Uterus (tissue), 4 donors: ENCODE measurements at places on chromosomes 5 and 9. TPM values are rescaled to one million over a fixed set of nuclear protein-coding genes. Genes with fewer than 3 reads are reported as not detected.
A peak's percentile ranks its signal among the peaks of the same experiment; 100 is the strongest.

Gene PCDHB11
- total RNA-seq = 7.6 TPM

Gene LHX3
- not detected for total RNA-seq

Gene MAP3K1
- 17.9 TPM for total RNA-seq

Gene SPATA6L
- total RNA-seq = 0.51 TPM

DNA sequence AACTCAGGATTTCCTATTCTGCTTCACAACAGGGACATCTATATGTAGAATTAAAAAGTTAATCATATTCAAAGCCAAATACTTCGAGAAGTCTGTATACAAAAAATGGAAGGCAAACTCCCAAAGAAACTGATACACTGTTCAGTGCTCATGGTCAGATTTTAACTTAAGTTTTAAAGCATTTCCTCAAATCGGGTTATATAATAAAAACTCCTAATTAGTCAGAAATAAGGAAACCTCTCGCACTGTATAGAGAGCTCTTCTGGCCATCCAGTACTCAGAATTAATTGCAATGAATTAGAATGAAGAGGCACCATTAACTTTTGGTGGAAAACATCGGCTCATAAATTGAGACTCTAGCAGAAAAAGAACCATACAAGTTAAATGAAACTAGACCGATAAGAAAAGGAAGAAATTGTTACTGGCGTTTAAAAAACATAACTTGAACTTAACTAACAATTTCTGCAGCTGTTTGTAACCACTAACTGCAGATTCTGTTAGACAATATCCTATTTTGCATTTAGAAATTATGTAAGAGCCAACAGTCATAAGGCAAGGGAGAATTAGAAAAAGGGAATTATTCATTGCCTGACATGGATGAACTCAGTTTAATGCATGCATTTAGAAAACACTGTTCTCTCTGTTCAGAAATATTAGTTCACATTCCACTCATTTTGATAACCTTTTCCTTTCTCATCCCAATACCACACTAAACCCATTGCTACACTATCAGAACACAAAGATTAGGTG, 96.6 kb downstream of the FNBP1 start:
- H3K27me3 ChIP-seq = no peaks in the 10 kb centered on the region
- H3K36me3 ChIP-seq = no peaks in the 10 kb centered on the region
- no peak for DNase-seq
- peak overlapping the region; percentile 70 for H3K27ac ChIP-seq
- H3K4me1 ChIP-seq = peaks cover 5% of the 10 kb centered on the region

DNA sequence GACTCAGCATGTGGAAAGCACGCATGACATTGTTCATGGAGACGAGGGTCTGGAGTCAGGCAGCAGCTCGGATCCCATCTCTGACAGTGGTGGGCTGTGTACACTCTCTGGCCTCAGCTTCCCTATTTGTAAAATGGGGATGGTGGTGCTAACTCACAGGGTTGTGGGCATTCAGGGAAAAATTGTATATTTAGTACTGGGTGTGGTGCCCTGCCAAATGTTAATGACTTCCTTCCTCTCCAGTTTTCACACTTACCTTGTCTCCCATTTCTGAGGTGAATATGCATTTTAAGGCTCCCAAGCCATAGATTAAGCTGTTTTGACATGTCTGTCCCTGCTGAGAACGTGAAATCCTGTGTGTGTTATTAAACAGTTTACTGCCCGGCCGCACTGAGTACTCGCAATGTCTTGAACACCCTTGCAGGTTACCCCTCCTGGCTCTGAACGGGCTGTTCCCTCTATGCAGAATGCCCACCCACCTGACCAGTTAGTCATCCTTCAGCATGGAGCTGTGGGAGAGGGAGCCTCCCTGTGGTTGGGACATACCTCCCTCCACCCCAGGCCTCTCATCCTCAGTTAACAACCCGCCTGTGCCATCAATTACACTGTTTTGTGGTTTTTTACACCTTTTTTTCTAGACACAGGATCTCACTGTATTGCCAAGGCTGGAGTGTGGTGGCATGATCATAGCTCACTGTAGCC, 25.8 kb downstream of the TJP2 start:
- no peak overlapping the region for H3K27ac ChIP-seq
- DNase-seq = peak; percentile 35
- no peaks in the 10 kb centered on the region for H3K4me1 ChIP-seq
- no peaks in the 10 kb centered on the region for H3K36me3 ChIP-seq
- H3K27me3 ChIP-seq = no peaks in the 10 kb centered on the region

DNA sequence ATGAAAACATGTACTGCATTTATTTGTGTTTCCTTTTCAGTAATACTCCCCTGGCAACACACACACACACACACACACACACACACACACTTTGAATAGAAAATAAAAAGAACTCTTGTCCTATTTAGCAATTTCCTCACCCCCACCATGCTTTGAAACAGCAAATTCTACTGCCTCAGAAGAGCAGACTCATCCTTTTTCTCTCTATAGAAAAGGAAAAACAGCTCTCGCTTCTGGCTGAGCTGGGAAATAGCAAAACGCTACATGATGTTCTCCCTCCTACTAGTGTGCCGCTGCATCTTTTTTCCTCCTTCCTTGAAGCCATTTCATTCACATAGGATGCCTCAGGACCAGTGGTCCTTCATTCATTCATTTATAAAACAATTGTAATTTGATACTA, 453.6 kb downstream of the CSNK1G3 start:
- no peaks in the 10 kb centered on the region for H3K27me3 ChIP-seq
- DNase-seq = no peak
- no peak overlapping the region for H3K27ac ChIP-seq
- no peaks in the 10 kb centered on the region for H3K4me1 ChIP-seq

- H3K27ac ChIP-seq = peak overlapping the region; percentile 94
- peak; percentile 9 for DNase-seq
- H3K4me1 ChIP-seq = peaks cover 7% of the 10 kb centered on the region
- H3K36me3 ChIP-seq = no peaks in the 10 kb centered on the region
- no peak overlapping the region for H3K4me3 ChIP-seq
These were observed 32.7 kb downstream of the TMOD1 start for GRCh38 chr9:97534185-97534584.

DNA sequence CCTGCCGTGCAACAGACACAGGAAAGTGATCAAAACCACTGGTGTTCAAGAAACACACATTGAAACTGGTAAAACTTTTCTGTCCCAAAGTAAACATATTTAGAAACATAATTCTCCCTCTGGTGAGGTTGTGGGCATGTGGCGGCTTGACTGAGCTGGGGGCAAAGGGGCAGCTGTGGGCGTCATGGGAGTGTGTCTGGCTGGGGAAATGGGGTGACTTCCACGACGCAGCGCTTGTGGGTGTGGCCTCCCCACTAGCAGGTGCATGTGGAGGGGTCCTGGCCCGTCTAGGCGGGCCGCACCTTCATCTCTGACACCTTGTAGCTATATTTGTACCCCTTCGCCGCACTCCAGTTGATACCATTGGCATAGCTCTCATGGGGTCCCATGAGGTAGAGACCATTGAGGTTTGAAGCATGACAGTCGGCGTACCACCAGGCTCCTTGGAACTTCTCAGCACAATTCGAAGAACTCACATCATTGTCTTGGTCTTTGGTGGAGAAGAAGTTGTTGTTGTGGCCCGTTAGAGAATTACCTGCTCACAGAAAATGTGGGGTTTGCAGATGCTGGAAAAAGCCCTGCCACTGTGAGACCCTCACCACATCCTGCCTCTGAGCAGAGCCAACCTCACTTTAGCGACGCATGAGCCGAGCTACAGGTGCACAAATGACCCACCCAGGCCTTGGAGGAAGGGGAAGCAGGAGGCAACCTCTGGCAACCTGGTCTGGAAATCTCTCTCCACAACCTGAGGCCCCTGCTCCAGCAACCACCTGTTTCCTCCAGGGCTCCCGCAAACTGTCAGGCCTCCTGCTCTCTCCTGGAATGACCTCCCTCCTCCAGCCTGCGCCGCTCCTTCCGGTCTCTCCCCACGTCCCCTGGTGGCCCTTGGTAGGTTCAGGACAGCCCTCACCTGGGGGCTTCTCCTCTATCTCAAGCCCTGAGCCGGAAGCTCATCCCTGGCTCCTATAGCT, 7.9 kb downstream of the FCN1 start:
- H3K27ac ChIP-seq = no peak overlapping the region
- H3K36me3 ChIP-seq = no peaks in the 10 kb centered on the region
- no peaks in the 10 kb centered on the region for H3K27me3 ChIP-seq

DNA sequence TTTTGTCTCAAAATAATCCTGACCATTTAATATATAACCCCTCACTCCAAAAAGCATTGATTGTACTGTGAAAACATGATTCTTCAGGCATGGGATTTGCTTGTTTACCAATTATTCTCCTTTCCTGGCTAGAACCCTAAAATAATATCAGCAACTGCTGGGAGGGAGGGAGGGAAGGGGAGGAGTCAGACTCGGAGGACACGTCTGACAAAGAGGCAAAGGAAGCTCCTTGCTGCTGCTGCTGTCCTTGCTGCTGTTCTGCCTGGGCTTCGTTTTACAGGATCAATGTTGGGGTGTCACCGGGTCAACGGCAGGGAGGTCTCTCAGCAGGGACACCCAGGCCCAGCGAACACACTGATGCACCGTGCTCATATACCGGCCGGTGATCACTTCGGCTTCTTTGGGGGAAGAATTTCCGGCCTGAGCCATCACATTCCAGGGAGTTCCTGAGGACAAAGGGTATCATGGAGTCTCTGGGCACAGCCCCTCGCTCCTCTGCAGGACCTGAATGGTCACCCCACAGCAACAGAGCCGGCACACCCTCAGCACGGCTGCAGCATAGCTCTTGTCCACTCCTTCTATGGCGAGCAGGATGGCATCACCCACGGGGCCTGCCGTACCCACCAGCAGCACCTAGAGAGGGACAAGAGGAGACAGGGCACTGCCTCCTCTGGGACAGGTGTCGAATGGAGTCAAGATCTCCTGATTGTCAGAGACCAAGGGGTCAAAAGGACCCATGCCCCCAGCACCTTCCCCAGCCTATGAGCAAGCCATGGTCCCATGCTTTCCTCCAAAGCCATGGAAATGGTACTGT, 27.9 kb downstream of the MED10 start:
- H3K4me1 ChIP-seq = no peaks in the 10 kb centered on the region
- H3K4me3 ChIP-seq = no peak overlapping the region
- no peaks in the 10 kb centered on the region for H3K36me3 ChIP-seq
- H3K27me3 ChIP-seq = no peaks in the 10 kb centered on the region
